ENCODE measurements at places on chromosomes 6 and 20.

- peaks cover 2% of the 10 kb centered on the region for H3K36me3 ChIP-seq
- DNase-seq, result peak; percentile 43
- H3K4me3 ChIP-seq, result peak overlapping the region; percentile 72
- peak overlapping the region; percentile 99 for H3K27ac ChIP-seq
These were observed 1.7 kb downstream of the PHF10 start for GRCh38 chr6:169722362-169723199.

- H3K36me3 ChIP-seq, result peaks cover 8% of the 10 kb centered on the region
- peak overlapping the region; percentile 94 for H3K27ac ChIP-seq
These were observed 2.3 kb downstream of the PEDS1 start for GRCh38 chr20:50151034-50151743.

DNA sequence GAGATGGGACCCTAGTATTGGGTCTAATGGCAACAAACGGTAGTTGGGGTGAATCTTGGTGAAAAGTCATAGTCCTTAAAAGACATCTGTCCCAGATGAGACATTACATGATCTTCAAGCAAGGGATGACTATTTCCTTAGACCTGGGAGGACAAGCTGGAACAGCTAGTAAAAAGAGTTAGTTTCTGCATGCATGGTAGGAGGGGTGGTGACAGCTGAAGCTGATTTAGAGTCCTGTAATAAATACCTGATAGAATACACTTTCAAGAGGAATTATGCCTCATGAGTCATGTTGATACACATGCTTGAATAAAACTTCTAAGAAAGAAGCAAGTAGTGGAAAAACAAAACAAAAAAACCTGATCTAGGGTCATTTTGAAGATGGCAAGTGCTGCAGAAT lies 247.4 kb downstream of the CD109 start:
- H3K4me1 ChIP-seq, result no peaks in the 10 kb centered on the region
- no peak overlapping the region for H3K4me3 ChIP-seq
- DNase-seq, result no peak
- H3K27ac ChIP-seq, result no peak overlapping the region

DNA sequence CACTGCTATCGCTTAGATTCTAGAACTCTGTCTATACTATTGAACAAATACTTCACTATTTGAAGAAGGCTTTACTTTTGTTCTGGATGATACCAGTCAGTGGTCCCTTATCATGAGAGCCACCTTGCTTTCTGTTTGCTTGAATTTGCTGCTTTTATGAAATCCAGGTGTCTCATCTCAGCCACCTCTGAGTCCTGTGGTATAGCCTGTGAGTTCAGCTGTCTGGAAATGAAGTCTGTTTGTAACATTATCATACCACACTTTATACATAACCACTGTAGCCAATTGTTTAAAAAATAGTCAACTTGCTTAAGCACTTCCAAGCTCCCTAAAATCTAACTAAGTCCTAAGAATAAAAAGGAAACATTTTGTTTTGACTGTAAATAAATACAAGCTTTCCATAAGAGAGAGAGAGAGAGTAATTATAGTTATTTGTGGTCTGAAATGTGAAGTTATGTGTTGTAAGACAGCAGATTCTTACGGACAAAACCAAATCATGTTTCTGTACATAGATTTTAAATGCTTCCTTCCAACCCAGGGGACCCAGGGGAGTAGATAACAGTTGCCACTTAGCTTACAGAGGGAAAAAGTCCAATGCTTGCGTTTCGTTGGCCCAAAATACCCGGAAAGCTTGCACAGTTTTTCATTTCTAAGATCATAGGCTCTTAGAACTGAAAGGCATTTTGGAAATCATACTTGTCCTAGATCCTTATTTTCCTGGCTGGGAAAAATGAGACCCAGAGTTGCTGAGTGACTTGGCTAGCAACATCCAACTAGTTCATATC lies 1107.8 kb upstream of the FLRT3 start:
- no peaks in the 10 kb centered on the region for H3K4me1 ChIP-seq
- H3K27me3 ChIP-seq, result no peaks in the 10 kb centered on the region
- no peak overlapping the region for H3K4me3 ChIP-seq
- no peaks in the 10 kb centered on the region for H3K36me3 ChIP-seq
- DNase-seq, result no peak

DNA sequence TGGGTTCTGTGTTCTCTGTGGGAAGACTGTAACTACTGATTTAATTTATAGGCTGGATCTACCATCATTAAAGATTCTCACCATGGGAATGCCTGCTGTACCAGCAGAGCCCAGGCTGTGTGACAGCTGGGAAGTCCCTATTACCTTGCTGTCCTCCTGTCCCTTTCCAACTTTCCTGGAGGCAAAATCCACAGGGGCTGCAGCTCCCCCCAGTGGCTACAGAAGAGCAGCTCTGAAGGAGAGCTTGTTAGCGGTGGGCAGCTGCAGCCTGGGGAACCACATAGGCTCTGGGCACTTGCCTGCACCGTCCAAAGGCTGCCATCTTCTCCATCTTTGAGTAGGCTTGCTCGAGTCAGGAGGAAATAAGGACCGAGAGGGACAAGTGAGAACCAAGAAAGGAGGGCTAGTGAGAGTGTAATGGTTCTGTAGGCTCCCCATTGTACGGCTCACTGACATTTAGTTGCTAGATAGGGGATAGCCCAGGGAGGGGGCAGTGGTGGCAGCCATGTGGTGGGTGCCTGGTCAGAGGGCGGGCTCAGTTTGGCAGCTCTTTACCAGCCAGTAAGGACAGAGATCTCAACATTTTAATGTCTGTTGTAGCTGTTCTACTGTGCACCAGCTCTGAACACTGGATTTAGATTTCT lies 155.1 kb upstream of the MLIP start:
- H3K27me3 ChIP-seq, result no peaks in the 10 kb centered on the region
- no peak overlapping the region for H3K27ac ChIP-seq
- H3K4me3 ChIP-seq, result no peak overlapping the region
- peak; percentile 77 for DNase-seq
- no peaks in the 10 kb centered on the region for H3K4me1 ChIP-seq

GRCh38 chr20:20799716-20800312 lies 87.4 kb upstream of the RALGAPA2 start:
- H3K27ac ChIP-seq, result no peak overlapping the region
- H3K4me3 ChIP-seq, result no peak overlapping the region
- no peaks in the 10 kb centered on the region for H3K27me3 ChIP-seq

GRCh38 chr20:2515203-2515602 lies 6.5 kb upstream of the ZNF343 start:
- H3K27me3 ChIP-seq, result peaks cover 4% of the 10 kb centered on the region
- no peak for DNase-seq
- H3K4me3 ChIP-seq, result no peak overlapping the region
- no peaks in the 10 kb centered on the region for H3K36me3 ChIP-seq
- no peak overlapping the region for H3K27ac ChIP-seq

GRCh38 chr6:96194675-96195074 lies 178.9 kb downstream of the FUT9 start:
- H3K4me3 ChIP-seq, result no peak overlapping the region
- no peak for DNase-seq
- H3K27ac ChIP-seq, result no peak overlapping the region
- no peaks in the 10 kb centered on the region for H3K27me3 ChIP-seq
- H3K36me3 ChIP-seq, result no peaks in the 10 kb centered on the region

GRCh38 chr20:13412806-13413445 lies 191.9 kb downstream of the ISM1 start:
- no peaks in the 10 kb centered on the region for H3K36me3 ChIP-seq
- H3K27me3 ChIP-seq, result no peaks in the 10 kb centered on the region
- H3K4me1 ChIP-seq, result peaks cover 8% of the 10 kb centered on the region
- no peak overlapping the region for H3K27ac ChIP-seq
- no peak for DNase-seq
- no peak overlapping the region for H3K4me3 ChIP-seq

DNA sequence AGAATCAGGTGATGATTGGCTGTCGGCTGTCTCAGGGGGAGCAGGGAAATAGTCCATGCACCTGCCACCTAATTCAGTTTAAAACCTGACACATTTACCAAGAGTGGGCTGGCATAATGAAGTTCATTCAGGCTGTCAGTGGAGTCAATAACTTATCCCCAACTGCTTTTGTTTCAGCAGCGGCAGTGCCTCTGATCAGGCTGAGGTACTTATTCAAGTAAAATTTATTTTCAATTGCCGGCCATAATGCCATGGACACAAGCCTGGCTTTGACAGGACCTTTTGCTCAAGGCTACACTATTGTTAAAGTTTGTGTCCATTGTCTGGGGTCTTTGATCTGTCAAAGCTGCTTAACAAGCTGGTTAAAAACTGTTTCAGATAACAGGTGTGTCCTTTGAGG lies 20.6 kb downstream of the OLIG3 start:
- H3K4me1 ChIP-seq, result no peaks in the 10 kb centered on the region
- no peak overlapping the region for H3K27ac ChIP-seq
- DNase-seq, result no peak
- H3K36me3 ChIP-seq, result no peaks in the 10 kb centered on the region

GRCh38 chr20:40443753-40444152 lies 245.3 kb downstream of the MAFB start:
- no peak overlapping the region for H3K4me3 ChIP-seq
- peaks cover 17% of the 10 kb centered on the region for H3K27me3 ChIP-seq
- H3K4me1 ChIP-seq, result no peaks in the 10 kb centered on the region
- peak; percentile 26 for DNase-seq
- H3K36me3 ChIP-seq, result no peaks in the 10 kb centered on the region

DNA sequence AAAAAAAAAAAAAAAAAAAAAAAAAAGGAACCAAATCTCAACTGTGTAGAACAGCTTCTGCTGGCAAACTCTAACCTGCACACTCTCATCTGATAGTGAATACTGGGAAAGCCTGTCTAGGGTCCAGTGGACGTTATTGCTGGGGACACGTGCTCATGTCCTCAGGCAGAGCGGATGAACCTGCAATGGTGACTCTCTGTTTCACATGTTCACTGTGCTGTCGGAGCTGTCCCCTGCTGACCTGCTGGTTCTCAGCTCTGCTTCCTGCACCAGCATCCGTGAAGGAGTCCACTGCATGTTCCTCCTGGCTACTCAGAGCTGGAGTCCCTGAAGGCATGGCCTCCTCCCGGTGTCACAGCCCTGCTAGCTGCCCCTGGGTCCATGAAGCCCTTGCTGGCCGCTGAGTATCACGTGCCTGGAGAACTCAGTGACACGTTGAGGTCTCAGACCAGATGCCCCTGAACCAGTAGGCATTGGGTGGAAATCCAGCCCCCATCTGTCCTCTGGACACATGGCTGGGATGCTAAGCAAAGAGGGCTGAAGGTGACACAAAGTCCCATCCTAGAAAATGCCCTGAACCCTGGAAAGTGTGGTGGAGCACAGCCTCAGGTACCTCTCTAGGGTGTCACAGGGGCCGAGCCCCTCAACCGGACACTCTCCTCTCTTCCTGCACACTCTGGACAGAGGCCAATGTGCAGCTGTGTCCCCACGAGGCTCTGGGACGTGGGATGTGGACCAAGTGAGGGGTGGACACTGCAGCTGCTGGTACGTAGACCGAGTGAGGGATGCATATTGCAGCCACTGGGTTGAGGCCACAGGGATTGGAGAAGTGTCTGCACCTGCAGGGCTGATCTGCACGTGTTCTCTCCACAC lies 54.9 kb upstream of the FRMD1 start:
- no peaks in the 10 kb centered on the region for H3K36me3 ChIP-seq
- H3K4me3 ChIP-seq, result peak overlapping the region; percentile 25
- H3K4me1 ChIP-seq, result peaks cover 20% of the 10 kb centered on the region
- no peaks in the 10 kb centered on the region for H3K27me3 ChIP-seq
- no peak for DNase-seq
- H3K27ac ChIP-seq, result no peak overlapping the region

Measured in stomach (tissue), 19 donors.